ENCODE measurements at places on chromosomes 3 and 15.

- H3K4me3 ChIP-seq = no peak overlapping the region
- no peak for DNase-seq
- peaks cover 7% of the 10 kb centered on the region for H3K4me1 ChIP-seq
- H3K27ac ChIP-seq = no peak overlapping the region
Observed at GRCh38 chr3:24545887-24546286, 51.2 kb upstream of the THRB start.

DNA sequence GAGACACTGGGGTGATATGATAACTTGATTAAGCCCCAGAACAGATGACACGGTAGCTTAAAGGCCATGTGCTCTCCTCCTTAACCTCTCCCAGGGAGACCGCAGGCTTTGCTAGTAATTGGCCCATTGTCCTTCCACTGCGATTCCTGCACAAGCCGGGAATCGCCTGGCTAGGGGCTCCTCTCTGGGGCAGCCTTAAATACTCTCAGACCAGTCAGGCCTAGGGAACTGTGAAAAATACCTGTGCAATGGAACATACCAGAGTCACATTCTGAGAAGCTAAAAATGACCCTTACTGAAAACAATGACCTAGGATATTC lies 56.3 kb downstream of the CPN2 start:
- DNase-seq = no peak
- H3K4me1 ChIP-seq = peaks cover 9% of the 10 kb centered on the region
- no peak overlapping the region for H3K4me3 ChIP-seq

DNA sequence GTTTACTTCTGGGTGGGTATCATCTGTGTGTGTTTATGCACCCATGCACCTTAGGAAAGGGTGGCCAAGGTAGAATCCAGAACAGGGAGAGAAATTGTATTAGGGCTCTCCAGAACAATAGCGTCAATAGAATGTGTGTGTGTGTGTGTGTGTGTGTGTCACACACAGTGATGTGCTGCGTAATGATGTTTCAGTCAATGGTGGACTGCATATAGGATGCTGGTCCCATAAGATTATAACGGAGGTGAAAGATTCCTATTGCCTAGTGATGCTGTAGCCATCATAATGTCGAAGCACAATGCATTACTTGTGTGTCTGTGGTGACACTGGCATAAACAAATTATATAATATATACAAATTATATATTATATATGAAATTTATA lies 69.3 kb upstream of the PRR23C start:
- peaks cover 39% of the 10 kb centered on the region for H3K27me3 ChIP-seq
- no peak overlapping the region for H3K4me3 ChIP-seq
- H3K4me1 ChIP-seq = no peaks in the 10 kb centered on the region
- no peak overlapping the region for H3K27ac ChIP-seq
- no peak for DNase-seq

GRCh38 chr15:70054884-70055387 lies 42.8 kb downstream of the TLE3 start:
- no peak overlapping the region for H3K27ac ChIP-seq
- H3K4me3 ChIP-seq = no peak overlapping the region
- H3K27me3 ChIP-seq = no peaks in the 10 kb centered on the region
- H3K36me3 ChIP-seq = peaks cover 54% of the 10 kb centered on the region

DNA sequence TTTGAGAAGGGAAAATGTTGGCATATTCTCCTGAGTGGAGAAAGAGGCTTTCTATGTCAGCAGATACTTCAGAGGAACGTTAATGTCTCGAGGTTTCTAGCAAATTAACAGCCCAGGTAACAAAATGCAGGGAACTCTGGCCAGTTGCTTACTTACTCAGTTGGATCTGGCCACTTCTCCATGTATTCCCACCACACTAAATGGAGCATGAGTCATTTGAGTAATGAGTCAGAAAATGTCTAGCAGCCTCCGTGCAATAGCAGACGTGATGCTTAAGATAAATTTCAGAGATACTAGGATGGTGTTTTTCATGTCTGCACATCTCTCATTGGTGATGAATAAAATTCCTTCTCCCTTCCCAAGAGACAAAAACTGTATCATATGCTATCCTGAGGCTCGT lies 671.5 kb downstream of the FHIT start:
- H3K27ac ChIP-seq = no peak overlapping the region
- DNase-seq = no peak
- H3K4me1 ChIP-seq = no peaks in the 10 kb centered on the region
- H3K36me3 ChIP-seq = no peaks in the 10 kb centered on the region

DNA sequence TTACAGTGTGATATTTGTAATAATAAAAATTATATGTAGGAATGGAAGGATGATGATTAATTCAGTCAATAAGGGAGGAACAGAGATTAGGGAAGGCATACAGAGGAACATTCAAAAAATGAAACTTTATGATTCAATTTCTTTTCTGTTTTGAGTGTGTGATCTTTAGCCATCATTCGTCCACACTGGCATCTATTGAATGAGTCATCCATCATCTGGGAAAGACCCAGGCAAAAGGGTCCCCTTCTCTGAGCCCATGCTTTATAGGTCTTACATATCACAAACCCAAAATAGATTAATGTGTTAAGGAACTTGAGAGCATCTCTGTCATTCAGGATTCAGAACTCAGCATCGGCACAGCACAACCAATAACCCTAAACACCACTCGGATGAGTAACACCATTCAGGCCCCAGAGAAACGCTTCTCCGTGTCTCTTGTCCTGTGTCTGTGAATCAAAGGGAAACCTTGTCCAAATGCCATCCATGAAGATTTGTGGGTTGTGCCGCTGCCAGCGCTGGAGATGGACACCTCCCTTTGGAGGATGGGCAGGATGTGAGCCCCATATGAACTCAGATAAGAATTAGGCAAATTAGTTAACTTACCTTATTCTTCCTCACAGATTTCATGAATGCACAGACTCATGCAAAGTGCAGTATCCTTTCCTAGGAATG lies 21.7 kb upstream of the TPM1 start:
- H3K27ac ChIP-seq = no peak overlapping the region
- no peak overlapping the region for H3K4me3 ChIP-seq
- H3K27me3 ChIP-seq = no peaks in the 10 kb centered on the region

GRCh38 chr3:131396170-131396569 lies 14.6 kb downstream of the NUDT16 start:
- peaks cover 2% of the 10 kb centered on the region for H3K27me3 ChIP-seq
- DNase-seq = no peak
- H3K36me3 ChIP-seq = no peaks in the 10 kb centered on the region
- H3K4me3 ChIP-seq = no peak overlapping the region
- H3K4me1 ChIP-seq = peaks cover 3% of the 10 kb centered on the region

DNA sequence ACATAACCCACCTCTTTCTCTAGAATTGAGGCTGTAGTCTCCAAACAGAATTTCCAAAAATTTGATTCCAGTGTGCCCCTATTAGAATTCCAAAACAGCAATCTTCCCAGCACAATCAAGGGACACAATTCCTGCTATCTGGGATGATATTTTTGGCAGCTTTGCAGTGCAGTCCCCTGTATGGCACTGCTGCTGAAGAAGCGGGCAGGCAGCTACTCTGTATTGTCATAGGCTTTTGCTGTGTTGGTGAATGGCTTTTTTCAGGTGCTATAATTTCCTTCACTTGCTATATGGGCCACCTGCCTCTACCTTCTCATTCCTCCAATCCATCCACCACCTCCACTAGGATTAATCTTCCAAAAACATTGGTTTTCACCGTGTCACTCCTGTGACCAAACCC lies 145.5 kb downstream of the VGLL4 start:
- H3K27me3 ChIP-seq = no peaks in the 10 kb centered on the region
- no peak for DNase-seq
- no peak overlapping the region for H3K4me3 ChIP-seq
- H3K4me1 ChIP-seq = peaks cover 4% of the 10 kb centered on the region
- H3K36me3 ChIP-seq = peaks cover 3% of the 10 kb centered on the region
- H3K27ac ChIP-seq = no peak overlapping the region

- H3K4me3 ChIP-seq = no peak overlapping the region
- H3K27ac ChIP-seq = no peak overlapping the region
- H3K4me1 ChIP-seq = no peaks in the 10 kb centered on the region
- H3K27me3 ChIP-seq = peaks cover 3% of the 10 kb centered on the region
Observed at GRCh38 chr3:180633722-180634121, 31.8 kb downstream of the TTC14 start.

DNA sequence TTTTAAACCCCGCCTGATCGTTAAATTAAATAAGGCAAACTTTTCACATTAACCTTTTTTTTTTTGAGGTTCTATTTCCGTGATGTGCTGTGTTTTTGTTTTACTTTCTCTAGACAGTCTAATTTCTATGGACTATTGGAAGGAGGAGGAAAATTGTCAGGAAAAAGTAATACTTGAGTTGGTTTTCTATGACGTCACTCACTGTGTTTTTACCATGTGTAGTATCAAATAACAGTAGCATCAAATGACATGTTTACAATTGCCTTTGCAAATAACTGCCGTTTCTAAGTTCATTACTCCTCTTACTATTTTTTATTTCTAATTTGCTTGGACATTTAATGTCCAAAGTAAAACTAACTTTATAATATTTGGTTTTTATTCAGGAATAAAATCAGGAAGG lies 32.3 kb downstream of the MYO1E start:
- H3K27me3 ChIP-seq = no peaks in the 10 kb centered on the region
- no peak overlapping the region for H3K4me3 ChIP-seq
- peaks cover 6% of the 10 kb centered on the region for H3K36me3 ChIP-seq
- H3K27ac ChIP-seq = no peak overlapping the region
- no peak for DNase-seq

DNA sequence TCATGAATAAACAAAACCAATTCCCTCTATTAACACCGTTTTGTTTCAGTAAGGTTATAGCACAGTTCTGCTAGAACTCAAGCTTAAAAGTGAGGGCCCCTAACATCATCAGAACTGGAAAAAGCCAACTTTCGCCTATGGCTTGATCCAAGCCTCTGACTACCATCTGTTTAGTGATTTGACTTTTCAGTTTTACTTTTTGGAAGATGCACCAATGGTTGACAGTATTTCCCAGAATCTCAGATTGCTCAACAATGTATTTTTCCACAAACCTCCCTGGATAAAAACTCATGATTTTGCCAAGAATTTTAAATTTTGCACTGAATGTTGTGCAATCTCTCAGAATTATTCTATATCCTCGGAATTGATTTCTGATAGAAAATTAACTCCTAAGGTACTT lies 190.7 kb downstream of the LSAMP start:
- H3K4me3 ChIP-seq = no peak overlapping the region
- H3K36me3 ChIP-seq = no peaks in the 10 kb centered on the region
- DNase-seq = no peak
- peaks cover 29% of the 10 kb centered on the region for H3K27me3 ChIP-seq
- H3K27ac ChIP-seq = no peak overlapping the region
- H3K4me1 ChIP-seq = peaks cover 13% of the 10 kb centered on the region

- H3K27ac ChIP-seq = no peak overlapping the region
- H3K4me1 ChIP-seq = no peaks in the 10 kb centered on the region
- no peak overlapping the region for H3K4me3 ChIP-seq
- H3K36me3 ChIP-seq = no peaks in the 10 kb centered on the region
Observed at GRCh38 chr3:6229778-6230410, 631.0 kb upstream of the GRM7 start.

GRCh38 chr3:32077260-32078084 lies 28.9 kb upstream of the GPD1L start:
- no peak overlapping the region for H3K4me3 ChIP-seq
- H3K27ac ChIP-seq = no peak overlapping the region
- peaks cover 2% of the 10 kb centered on the region for H3K36me3 ChIP-seq
- no peaks in the 10 kb centered on the region for H3K27me3 ChIP-seq

DNA sequence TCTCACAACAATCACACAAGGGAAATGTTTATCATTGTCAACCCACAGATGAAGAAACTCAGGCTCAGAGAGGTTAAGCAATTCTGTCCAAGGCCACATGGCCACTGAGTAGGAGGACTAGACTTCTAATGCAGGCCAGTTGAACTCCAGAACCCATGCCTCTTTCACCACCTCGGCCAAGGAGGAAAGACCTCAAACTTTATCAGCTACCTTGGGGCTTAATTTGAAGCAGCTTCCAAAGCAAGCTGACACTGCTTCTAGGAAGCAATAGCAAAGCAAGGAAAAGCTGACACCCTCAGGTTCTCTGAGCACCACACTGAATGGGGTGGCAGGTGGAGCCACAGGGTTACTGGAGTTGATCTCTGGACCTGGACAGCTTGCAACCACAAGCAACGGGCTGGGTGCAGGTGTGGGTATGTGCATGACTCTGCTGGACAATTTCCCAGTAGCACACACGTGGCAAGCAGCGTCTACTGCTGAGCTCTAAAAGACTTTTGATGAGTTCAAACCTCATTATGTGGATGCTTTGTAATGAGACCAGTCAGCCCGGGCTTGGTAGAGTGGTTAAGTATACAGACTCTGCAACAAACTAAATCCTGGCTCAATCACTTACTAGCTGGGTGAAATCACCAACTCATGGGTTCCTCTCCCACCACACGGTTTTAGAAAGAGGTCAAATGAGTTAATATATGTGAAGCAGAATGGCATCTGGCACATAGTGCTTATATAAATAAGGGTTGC lies 23.1 kb downstream of the CCNL1 start:
- no peak overlapping the region for H3K4me3 ChIP-seq
- H3K27me3 ChIP-seq = no peaks in the 10 kb centered on the region
- peaks cover 27% of the 10 kb centered on the region for H3K4me1 ChIP-seq
- H3K27ac ChIP-seq = peak overlapping the region; percentile 16
- no peak for DNase-seq
- H3K36me3 ChIP-seq = peaks cover 4% of the 10 kb centered on the region

- no peaks in the 10 kb centered on the region for H3K36me3 ChIP-seq
- no peak overlapping the region for H3K4me3 ChIP-seq
Observed at GRCh38 chr3:82875401-82875800, 1114.0 kb upstream of the GBE1 start.

DNA sequence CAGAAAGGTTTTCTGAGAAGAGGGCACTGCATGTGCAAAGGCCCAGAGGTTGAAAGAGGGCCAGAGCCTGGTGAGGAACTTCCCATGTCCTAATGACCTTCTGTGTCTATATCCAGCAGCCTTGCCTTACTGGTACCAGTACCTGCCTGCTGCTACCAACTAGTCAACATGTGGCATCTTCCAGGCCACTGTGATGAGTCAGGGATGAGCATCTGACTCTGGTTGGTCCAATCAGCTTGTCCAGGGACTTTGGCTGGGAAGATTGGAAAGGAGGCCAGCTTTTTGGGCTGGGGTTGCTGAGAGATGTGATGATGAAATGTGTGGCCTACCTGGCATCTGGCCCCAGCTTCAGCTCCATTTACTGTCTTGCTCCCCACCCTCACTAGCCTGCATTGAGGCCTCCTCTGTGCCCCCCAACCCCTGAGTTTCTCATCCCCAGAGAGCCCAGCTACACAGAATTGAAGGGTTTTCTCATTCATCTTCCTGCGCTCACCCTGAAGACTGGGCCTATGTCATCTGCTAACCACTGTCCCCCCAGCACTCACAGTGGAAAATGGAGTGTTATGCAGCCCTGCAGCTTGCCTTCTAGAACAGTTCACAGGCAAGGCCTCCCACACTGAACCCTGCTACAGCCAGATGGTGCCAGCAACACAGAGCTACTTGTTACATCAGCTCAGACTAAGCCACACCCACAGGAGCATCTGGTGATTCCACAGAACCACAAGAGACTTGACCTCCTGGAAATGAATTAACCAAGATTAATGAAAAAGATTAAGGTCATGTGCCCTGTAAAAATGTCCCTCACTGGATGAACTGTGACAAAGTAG lies 1.3 kb upstream of the TWF2 start:
- DNase-seq = no peak
- no peaks in the 10 kb centered on the region for H3K36me3 ChIP-seq
- no peak overlapping the region for H3K27ac ChIP-seq
